Neural progenitor cell (in vitro differentiated cells): ENCODE measurements at places on chromosomes 4 and X. TPM values are rescaled to one million over a fixed set of nuclear protein-coding genes. Genes with fewer than 3 reads are reported as not detected.

CT45A2 gene
- total RNA-seq: not detected in 2 replicates

CHRDL1 gene
- total RNA-seq: 15.0 and 15.5 TPM in 2 replicates

MMRN1 gene
- total RNA-seq: 0.37 TPM in 2 replicates

GPRASP1 gene
- 7.0 and 7.3 TPM in 2 replicates for total RNA-seq

RGS12 gene
- 36.6 and 140 TPM in 2 replicates for total RNA-seq

LRRC66 gene
- 0.40 and 1.0 TPM in 2 replicates for total RNA-seq

DNA sequence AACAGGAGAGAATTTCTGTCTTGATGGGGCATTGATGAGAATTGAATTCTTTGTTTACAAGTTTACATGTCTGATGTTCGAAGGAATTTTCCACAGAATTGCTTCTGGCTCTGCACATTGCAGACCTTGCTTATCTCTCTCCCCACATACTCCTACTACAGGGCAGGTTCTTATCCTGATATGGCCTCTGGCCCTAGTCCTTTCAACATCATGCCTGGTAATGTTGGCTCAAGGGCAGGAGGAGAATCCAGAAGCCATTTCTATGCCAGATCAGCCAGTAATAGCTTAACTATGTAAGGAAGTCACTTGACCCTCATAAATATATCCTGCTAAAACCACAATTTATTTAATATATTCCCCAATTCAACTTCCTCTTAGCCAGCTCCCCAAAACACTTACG lies 24.3 kb upstream of the TSPAN5 start:
- H3K36me3 ChIP-seq: no peaks in the 10 kb centered on the region
- H3K27ac ChIP-seq: no peak overlapping the region
- no peak for DNase-seq
- no peaks in the 10 kb centered on the region for H3K27me3 ChIP-seq
- H3K4me3 ChIP-seq: no peak overlapping the region

- H3K36me3 ChIP-seq: no peaks in the 10 kb centered on the region
- no peak overlapping the region for H3K4me3 ChIP-seq
- DNase-seq: no peak
- no peak overlapping the region for H3K27ac ChIP-seq
- H3K4me1 ChIP-seq: no peaks in the 10 kb centered on the region
Observed at GRCh38 chrX:150339736-150340135, 23.4 kb upstream of the MAMLD1 start.

DNA sequence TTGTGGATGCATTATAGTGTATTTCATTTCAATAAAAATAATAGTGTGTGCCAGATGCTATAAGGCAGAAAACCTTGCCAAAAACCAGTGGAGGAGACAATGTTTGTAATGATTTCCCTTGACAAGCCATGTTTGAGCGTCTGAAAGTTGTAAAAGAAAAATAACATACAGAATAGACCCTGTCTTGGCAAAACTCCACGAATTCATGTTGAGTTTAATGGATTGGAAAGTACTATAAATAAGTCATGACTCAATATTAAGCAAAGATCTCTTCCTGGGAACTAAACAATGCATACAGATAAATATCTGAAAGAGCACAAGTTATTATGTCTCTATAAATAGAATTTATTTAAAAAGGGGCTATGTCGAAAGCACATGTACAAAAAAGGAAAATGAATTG lies 543.5 kb downstream of the GABRG1 start:
- no peak overlapping the region for H3K27ac ChIP-seq
- no peaks in the 10 kb centered on the region for H3K4me1 ChIP-seq
- H3K36me3 ChIP-seq: no peaks in the 10 kb centered on the region
- H3K27me3 ChIP-seq: no peaks in the 10 kb centered on the region
- DNase-seq: no peak

GRCh38 chr4:165877286-165877685 lies 4.2 kb downstream of the TLL1 start:
- no peak for DNase-seq
- peaks cover 8% of the 10 kb centered on the region for H3K4me1 ChIP-seq
- H3K27ac ChIP-seq: no peak overlapping the region
- H3K4me3 ChIP-seq: no peak overlapping the region

- H3K27ac ChIP-seq: no peak overlapping the region
- no peaks in the 10 kb centered on the region for H3K36me3 ChIP-seq
- no peaks in the 10 kb centered on the region for H3K27me3 ChIP-seq
- no peak for DNase-seq
- no peak overlapping the region for H3K4me3 ChIP-seq
- no peaks in the 10 kb centered on the region for H3K4me1 ChIP-seq
Observed at GRCh38 chr4:76363556-76364290, 57.2 kb downstream of the STBD1 start.

DNA sequence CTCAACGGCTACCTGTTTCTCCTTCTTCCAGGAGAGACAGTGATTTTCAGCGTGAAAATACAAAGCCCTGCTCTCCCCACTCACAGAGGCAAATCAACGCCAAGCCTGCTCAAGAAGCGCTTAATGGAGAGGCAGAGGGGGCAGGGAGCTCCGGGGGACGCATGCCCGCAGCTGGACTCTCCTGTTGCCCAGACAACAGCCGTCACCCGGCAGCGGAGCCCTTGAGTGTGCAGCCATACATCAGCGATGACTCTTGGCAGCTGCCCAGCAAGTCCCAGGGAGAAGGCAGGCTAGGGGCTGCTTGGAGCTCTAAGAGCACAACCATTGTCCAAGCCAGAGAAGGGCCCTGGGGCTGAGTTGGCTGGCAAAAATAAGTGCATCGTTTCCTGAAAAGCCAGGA lies 71.0 kb upstream of the AFAP1 start:
- peaks cover 11% of the 10 kb centered on the region for H3K4me1 ChIP-seq
- DNase-seq: peak; percentile 71
- no peaks in the 10 kb centered on the region for H3K36me3 ChIP-seq
- no peak overlapping the region for H3K4me3 ChIP-seq
- no peak overlapping the region for H3K27ac ChIP-seq

DNA sequence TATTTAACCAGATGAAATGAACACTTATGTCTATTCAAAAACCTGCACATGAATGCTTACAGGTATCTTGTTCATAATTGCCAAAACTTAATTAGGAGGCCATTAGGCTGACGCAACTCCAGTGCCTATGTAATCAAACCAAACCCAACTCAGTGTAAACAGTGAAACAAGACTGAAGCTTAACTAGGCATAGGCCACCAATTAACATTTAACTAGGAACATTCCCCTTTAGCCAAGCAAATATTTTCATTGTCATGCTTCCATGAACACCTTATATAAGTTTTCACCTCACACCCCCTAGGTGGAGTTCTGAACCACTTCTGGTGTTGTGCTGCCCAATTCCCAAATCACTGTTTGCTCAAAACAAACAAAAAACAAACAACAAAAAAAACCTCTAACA lies 686.0 kb downstream of the STPG2 start:
- no peak overlapping the region for H3K4me3 ChIP-seq
- H3K27ac ChIP-seq: no peak overlapping the region
- no peak for DNase-seq
- no peaks in the 10 kb centered on the region for H3K36me3 ChIP-seq

DNA sequence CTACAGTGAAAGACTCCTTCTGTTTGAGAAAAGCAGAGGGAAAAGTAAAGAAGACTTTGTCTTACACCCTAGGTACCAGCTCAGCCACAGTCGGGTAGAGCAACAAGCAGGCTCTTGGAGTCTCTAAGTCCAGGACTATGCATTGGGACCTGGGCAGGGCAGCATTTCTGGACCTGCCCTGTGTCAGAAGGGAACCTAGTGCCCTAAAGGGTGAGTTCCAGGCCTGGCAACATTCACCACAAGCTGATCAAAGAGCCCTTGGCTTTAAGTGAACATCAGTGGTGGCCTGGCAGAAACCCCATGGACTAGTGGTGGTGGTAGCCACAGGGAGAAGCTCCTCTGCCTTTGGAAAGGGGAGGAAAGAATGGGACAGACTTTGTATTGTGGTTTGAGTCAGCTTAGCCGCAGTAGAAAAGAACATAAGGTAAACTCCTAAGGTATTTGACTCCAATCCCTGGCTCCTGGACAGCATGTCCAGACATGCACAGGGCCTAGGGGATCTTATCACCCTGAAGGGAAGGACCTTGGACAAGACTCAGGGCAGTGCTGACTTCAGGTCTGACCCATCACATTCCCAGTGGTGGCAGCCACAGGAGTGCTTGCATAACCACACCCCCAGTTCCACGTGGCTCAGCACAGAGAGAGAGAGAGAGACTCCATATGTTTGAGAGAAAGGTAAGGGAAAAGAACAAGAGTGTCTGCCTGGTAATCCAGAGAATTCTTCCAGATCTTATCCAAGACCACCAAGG lies 32.6 kb downstream of the CCDC158 start:
- no peak for DNase-seq
- H3K36me3 ChIP-seq: no peaks in the 10 kb centered on the region
- H3K27ac ChIP-seq: no peak overlapping the region
- H3K4me1 ChIP-seq: no peaks in the 10 kb centered on the region

DNA sequence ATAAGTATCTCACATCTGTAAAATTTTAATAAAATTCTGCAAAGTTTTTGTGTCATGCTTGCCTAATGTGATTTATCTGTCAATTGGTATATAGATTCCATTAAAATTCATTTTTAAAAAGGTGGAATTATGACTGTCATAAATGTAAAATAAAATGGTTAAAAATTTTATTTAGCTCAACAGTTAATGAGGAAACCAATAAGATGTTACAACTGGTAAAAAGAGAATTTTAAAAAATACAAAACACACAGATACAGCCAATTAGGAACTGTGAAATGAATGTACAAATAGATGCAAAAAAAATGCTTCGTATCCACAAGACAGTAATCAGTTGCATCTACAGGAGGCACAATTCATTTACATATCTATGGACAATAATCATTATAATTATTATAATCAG lies 297.6 kb downstream of the IL1RAPL1 start:
- no peak overlapping the region for H3K4me3 ChIP-seq
- peaks cover 16% of the 10 kb centered on the region for H3K4me1 ChIP-seq
- no peaks in the 10 kb centered on the region for H3K27me3 ChIP-seq
- no peak overlapping the region for H3K27ac ChIP-seq

DNA sequence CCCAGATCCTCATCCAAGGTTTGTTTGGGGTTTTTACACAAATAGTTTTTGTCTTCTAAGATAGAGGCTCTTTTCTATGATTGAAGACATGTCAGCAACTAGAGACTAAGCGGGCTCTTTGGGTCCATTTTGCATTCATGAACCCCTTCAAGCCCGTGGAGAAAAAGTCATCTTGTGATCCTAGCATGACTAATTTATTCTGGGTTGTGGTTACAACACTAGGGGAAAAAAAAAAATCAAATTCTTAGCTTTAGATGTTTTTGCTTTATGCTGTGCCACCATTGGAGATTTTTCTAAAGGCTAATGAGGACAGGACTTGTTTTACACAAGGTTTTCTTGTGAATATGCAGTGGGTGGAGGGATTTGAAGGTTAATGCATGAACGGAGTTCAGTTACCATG lies 440.0 kb downstream of the PCDH7 start:
- H3K27ac ChIP-seq: no peak overlapping the region
- DNase-seq: no peak
- H3K4me3 ChIP-seq: no peak overlapping the region
- H3K27me3 ChIP-seq: no peaks in the 10 kb centered on the region

GRCh38 chrX:252244-252956 lies 28.8 kb upstream of the PLCXD1 start:
- no peak overlapping the region for H3K27ac ChIP-seq
- H3K4me3 ChIP-seq: no peak overlapping the region
- H3K36me3 ChIP-seq: no peaks in the 10 kb centered on the region

DNA sequence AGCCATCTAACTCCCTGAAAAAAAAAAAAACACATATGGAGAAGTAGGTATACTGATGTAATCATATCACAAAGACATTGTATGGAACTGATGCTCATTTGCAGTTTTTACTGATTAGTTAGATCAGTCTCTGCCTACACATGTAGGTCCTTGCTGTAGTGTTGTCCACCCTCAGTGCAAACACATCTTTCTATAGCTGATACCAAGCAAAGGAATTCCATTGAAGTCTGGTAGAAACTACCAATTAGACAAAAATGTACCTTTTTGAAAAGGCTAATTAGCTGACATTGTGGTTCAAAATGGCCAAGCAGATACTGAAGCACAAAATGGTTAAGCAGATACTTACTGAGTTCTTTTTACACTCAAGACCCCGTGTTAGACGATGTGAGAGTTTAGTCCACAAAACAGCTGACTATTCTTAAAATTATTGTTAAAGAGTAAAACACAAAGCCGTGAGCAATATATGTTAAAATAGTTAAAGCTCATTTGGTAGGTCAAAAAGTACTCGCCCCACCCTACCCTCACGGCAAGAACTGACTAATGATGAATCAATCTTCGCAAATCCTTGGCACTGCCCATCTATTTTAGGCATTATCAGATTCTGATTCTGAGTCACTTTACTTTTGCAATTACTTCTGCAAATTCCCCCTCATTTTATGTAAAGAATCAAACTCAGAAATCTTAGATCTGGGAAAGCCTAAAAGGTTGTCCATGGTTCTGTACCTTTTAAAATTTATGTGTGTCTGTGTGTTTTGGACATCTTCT lies 40.4 kb downstream of the COL4A6 start:
- H3K36me3 ChIP-seq: no peaks in the 10 kb centered on the region
- H3K27me3 ChIP-seq: no peaks in the 10 kb centered on the region
- no peak for DNase-seq
- no peak overlapping the region for H3K4me3 ChIP-seq
- no peak overlapping the region for H3K27ac ChIP-seq
- H3K4me1 ChIP-seq: peaks cover 13% of the 10 kb centered on the region

DNA sequence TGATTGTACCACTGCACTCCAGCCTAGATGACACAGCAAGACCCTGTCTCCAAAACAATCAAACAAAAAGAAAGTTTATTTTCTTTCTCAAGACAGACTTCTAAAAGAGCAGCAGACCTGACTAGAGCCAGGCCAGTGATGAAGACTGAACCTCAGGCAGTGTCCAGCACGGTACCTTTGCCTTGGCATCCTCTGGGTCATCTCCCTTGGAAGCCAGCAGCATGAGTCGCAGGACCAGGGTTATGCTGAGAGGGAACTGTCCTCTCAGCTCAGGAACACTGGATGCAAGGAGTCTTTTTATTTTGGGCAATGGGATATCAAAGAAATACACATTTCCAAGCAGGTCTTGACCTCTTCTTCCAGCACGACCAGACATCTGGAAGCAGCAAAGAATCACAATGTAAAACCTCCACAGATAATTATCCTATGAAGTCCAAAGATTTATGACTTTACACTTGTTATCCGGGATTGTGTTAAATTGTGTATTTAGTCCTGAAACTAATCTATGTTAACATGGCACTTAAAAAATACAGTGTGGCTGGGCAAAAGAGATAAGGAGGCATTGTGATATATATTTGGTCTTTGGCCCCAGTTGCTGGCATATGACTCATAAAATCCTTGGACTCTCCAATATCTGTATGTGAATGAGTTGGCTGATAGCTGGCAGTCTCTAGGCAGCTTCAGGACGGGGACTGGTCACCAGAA lies 66.0 kb upstream of the DDX60 start:
- no peak overlapping the region for H3K4me3 ChIP-seq
- no peak for DNase-seq
- no peaks in the 10 kb centered on the region for H3K36me3 ChIP-seq
- no peaks in the 10 kb centered on the region for H3K27me3 ChIP-seq
- H3K4me1 ChIP-seq: no peaks in the 10 kb centered on the region

DNA sequence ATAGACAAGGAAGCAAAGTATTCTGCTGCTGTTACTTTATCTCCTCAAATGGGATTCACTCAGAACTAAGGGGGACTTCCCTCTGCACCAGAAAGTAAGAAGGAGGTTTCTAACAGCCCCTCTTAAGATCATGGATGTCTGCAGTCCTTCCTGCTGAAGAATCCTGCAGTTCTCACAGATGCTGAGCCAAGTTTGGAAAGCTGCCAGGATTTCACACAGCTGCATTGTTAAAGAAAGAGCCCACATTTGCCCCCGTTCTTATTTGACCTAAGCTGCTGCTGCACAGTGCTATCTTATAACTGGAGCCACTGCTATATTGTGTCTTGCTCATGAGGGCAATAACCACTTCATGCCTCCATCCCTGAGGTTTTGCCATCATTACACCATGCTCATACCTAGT lies 81.1 kb downstream of the FAAH2 start:
- no peaks in the 10 kb centered on the region for H3K4me1 ChIP-seq
- no peaks in the 10 kb centered on the region for H3K36me3 ChIP-seq
- no peak overlapping the region for H3K4me3 ChIP-seq
- no peaks in the 10 kb centered on the region for H3K27me3 ChIP-seq
- no peak overlapping the region for H3K27ac ChIP-seq
